ENCODE measurements at places on chromosomes 1 and 21.

- no peak for DNase-seq
These were observed 77.6 kb upstream of the CD34 start for GRCh38 chr1:207988326-207989165.

DNA sequence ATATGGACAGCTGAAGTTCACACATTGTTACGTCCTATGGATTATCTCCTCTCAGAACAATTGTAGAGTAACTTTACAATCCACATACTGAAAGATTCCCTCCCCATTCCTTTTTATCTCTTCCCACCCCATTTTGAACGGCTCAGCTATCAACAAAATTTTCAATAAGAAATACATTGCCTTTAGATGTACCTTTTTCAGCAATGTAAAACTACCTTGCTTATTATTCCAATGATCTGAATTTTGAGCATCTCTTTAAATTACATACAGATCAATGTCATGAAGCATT is 503.7 kb downstream of the SMYD3 start:
- DNase-seq: no peak

DNA sequence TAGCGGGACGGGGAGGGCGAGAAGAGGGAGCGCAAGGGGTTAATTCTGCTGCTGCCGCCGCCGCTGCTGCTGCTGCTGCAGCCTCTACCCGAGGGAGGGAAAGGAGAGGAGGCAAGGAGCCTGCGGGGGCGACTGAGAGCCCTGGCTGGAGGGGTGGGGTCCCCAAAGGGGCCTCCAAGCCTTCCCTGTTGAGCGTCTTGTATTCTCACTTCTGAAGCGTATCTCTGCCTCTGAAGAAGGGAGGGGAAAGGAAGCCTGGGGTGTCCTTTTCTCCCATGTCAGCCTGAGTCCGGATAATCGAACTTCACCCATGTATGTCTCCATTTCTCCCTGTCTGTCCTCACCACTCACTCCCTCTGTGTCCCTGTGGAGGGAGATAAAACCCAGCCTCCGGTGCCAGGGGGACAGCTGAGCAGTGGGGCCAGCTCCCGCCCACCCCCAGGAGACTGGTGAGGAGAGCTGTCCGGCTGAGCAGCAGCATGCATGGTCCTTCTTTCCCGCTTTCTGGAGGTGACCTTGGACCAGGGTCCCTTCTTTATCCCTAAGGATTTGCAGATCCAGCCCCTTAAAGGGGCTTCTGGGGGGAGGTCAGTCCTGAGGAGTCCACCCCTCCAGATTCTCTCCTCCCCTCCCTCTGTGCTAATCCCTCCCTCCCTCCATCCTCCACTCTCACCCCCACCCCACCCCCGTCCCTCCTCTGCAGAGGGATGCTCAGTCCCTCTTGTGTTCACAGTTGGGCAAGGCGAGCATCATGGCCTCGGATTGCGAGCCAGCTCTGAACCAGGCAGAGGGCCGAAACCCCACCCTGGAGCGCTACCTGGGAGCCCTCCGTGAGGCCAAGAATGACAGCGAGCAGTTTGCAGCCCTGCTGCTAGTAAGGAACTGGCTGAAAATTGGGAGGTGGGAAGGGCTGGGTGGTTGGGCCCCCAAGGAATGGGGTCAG is 1.0 kb downstream of the NCDN start:
- DNase-seq: no peak

DNA sequence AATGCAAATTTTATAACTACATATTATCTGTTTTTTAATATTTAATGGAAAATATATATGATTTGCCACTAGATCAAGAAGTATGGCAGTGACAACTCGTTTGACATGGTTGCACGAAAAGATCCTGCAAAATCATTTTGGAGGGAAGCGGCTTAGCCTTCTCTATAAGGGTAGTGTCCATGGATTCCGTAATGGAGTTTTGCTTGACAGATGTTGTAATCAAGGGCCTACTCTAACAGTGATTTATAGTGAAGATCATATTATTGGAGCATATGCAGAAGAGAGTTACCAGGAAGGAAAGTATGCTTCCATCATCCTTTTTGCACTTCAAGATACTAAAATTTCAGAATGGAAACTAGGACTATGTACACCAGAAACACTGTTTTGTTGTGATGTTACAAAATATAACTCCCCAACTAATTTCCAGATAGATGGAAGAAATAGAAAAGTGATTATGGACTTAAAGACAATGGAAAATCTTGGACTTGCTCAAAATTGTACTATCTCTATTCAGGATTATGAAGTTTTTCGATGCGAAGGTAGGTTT is 556 bp downstream of the IFI44 start:
- no peak for DNase-seq

GRCh38 chr1:217134857-217135568 is 411.8 kb upstream of the ESRRG start:
- no peak for DNase-seq

GRCh38 chr1:207029701-207030521 is 2.6 kb downstream of the C1orf116 start:
- no peak for DNase-seq

- DNase-seq: no peak
These were observed 7.1 kb downstream of the NBL1 start for GRCh38 chr1:19651141-19651737.

- DNase-seq: no peak
These were observed 76.7 kb upstream of the RUNX3 start for GRCh38 chr1:25006770-25007169.

GRCh38 chr1:69710484-69711189 is 142.9 kb downstream of the LRRC7 start:
- no peak for DNase-seq

- DNase-seq: no peak
These were observed 7.5 kb downstream of the KNCN start for GRCh38 chr1:46543761-46544560.

GRCh38 chr1:30895944-30896660 is 12.5 kb downstream of the SDC3 start:
- no peak for DNase-seq

DNA sequence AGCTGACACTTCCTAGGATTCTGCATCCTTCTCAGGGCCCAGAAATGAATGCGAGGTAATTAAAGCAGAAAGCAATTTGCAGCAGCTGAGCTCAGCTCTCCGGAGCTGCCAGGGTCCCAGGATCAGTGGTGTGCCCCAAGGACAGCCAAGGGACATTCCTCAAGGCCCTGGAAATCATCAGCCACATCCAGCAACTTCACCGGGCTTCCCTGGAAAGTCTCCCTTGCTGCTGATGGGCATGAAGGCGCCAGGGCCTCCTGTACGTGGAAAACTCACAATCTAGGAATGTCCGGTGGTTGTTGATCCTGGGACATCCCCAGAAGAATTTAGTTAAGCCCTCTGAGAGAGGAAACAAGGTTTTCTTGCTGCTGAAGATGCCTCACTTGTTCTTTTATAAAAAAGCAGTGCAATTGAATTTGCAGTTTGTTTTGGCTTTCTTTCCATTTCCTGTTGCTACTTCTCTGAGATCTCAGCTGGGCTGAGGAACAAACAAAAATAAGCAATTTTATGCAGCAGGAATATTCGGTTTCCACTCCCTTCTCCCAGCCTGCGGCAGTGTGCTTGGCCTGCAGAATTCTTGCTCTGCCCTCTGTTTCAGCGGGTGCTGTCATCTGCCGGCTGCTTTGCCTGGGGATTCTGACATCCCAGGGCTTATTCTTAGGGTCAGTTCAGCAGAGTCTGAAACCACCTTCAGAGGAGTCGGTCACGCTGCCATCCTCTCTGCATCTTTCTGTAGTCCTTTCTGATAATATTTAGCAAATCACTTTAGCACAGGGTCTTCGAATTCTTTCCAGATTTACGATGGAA is 85.9 kb downstream of the TCP10L start:
- DNase-seq: no peak

DNA sequence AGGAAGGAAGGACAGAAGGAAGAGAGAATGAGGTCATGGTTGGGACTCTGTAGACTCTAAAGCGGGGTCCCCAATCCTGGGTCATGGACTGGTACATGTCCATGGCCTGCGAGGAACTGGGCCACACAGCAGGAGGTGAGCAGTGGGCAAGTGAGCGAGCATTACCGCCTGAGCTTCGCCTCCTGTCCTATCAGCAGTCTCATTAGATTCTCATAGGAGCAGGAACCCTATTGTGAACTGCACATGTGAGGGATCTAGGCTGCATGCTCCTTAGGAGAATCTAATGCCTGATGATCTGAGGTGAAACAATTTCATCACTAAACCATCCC is 128.9 kb downstream of the TRABD2B start:
- no peak for DNase-seq

- DNase-seq: no peak
These were observed 97.7 kb upstream of the SLC25A33 start for GRCh38 chr1:9441451-9442133.

DNA sequence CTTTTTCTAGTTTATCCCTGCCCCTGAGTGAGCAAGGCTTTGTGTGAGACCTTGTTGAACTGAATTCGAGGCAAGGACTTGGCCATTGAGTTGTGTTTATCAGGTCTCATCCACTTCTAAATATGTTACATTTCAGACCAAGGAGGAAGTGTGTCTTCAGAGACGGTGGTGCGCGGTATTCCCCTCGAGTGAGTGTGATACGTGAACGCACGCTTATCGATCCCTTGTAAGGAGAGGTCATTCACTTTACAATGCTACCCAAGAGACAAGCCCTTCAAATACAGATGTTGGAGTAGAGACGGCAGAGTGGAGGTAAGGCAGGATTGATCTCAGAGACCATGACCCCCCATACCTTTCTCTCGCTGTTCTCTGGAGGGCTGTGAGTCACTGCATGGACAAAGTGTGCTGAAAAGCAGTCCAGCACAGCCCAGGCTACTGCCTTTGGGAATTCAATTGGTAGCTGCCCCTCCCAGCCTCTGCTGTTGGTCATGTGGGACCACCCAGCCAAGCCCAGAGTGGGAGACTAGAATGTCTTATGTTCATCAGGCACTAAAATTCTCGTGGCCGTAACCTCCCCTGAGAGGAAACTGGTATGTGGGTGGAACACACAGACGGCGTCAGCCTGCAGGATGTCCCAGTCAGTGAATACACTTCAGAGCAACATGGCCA is 16.3 kb upstream of the MTARC1 start:
- no peak for DNase-seq

DNA sequence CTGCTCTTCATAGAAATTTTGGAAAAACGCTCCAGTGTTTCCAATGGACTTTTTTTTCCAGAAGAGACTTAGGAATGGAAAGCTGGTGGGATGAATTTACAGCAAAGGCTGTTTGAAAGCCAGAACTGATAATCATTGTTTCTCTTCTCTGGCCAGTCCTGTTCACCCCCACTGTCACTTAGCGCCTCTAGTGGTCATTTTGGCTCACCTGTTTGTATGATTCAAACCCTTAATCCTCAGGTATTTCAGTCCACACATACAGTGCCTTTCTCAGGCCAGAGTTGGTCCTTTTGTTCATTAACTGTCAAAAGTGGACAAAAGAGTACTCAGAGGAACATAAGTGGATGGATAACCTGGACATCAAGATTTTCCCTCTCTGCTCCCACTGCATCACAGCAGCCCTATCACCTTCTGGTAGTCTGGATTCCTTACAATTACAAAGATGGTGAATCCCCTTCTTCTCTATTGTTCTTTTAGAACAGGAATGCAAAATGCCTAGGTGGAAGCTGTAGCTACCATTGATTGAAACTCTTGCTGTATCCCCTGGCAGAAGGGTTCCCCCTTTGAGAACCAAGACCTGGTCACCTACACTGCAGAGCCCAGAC is 177.6 kb upstream of the OLFM3 start:
- no peak for DNase-seq

- no peak for DNase-seq
These were observed 79.0 kb downstream of the RASAL2 start for GRCh38 chr1:178172939-178173338.

Measured in stimulated activated CD8-positive, alpha-beta memory T cell treated with anti-CD3 and anti-CD28 coated beads, Interleukin-7, amount 100 ng/mL, for 1 hour (primary cell).